ENCODE measurements at places on chromosomes 13 and 19.

DNA sequence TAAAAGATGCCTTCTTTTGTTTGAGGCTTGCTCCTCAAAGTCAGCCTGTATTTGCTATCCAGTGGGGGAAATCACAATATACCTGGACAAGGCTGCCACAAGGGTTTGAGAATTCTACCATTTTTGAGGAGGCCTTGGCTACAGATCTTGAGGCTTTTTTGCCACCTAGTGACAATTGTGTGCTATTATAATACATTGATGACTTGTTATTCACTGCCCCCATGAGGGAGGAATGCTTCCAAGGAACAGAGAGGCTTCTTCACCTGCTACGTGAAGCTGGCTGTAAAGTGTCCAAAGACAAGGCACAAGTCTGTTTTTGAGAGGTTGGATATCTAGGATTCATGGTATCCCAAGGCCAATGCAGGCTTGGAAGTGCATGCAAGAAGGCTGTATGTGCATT lies 72.5 kb downstream of the ZNF708 start:
- no peak for DNase-seq

- no peak for DNase-seq
Measured at GRCh38 chr13:100508996-100509395, 79.6 kb downstream of the GGACT start.

DNA sequence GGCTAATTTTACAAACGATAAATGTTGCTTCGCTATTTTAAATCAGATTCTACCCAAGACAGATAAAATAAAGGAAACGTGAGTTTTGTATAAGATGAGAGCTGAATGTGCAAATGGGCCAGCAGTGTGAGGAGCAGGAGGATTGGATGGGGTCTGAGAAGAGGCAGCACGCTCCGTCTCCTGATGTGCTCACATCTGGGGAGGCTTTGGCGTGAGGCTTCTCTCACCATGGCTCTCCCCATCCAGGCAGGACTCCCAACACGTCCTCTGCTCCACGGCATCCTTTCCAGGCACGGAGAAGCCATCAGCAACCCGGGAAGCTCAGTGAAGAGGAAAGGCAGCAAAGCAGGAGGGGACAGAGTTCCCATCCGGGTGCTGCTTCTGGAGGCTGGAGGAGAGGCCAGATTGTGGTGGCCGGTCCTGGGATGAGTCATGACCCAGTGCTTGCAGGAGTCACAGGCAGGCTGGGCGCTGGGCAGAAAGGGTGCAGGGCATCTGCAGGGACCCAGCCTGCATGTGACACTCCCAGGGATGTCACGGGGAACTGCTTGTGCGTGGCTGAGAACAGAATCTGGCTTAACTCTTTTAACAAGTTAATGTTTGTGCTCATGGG lies 47.5 kb downstream of the ZNF536 start:
- DNase-seq, result no peak

DNA sequence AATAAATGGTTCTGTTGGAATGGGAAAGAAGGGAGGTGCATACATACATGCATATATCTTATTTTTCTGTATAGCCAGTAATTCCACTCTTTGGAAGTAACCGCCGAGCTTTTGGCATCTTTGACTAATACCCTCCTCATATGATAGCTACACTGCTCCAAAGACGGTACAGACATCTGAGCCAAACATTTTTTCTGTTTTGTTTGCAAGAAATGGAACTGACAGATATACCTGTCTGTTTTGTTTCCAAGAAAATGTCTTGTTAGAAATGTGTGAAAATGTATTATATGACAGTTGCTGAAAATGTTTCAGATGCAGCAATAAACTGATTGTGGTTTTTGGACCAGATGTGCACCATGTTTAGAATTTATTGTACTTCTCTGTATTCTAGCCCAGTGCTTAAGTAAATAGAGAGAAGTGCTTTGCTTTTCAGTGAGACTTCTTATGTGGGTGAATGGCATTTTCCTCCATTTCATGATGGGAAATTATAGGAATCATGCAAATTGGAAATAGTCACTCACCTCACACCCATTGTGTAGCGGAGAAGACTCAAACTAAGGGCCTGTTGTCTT lies 396.9 kb downstream of the KCNRG start:
- DNase-seq, result no peak

GRCh38 chr13:28707629-28708427 lies 10.9 kb downstream of the SLC46A3 start:
- DNase-seq, result peak; percentile 5

GRCh38 chr19:52689843-52690368 lies 44.9 kb downstream of the ZNF611 start:
- peak; percentile 11 for DNase-seq

GRCh38 chr19:33005440-33005839 lies 33.4 kb downstream of the FAAP24 start:
- no peak for DNase-seq

- DNase-seq, result no peak
Measured at GRCh38 chr13:63501702-63502101, 2086.1 kb upstream of the PCDH20 start.

DNA sequence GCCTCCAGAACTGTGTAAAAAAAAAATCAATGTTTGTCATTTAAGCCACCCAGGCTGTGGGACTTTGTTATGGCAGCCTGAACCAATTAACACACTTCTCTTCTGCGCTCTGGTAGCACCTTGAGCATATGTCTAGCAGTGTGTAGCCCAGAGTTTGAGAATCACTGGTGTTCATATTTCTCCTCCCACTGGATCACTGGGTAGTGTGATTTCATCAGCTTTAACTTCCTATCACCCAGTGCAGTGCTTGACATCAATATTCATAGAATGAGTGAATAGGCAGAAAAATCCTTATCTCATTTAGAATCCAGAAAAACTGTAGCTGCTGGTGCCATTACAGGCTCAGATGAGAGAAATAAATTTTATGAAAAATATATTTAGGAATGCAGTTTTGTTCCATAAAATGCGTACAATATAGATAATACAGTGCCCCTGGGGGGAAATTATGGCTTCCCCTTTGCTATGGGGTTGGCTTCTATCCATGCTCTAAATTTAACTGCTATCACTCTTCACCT lies 30.7 kb upstream of the WASF3 start:
- no peak for DNase-seq

- no peak for DNase-seq
Measured at GRCh38 chr19:34241513-34242337, 12.6 kb upstream of the GARRE1 start.

DNA sequence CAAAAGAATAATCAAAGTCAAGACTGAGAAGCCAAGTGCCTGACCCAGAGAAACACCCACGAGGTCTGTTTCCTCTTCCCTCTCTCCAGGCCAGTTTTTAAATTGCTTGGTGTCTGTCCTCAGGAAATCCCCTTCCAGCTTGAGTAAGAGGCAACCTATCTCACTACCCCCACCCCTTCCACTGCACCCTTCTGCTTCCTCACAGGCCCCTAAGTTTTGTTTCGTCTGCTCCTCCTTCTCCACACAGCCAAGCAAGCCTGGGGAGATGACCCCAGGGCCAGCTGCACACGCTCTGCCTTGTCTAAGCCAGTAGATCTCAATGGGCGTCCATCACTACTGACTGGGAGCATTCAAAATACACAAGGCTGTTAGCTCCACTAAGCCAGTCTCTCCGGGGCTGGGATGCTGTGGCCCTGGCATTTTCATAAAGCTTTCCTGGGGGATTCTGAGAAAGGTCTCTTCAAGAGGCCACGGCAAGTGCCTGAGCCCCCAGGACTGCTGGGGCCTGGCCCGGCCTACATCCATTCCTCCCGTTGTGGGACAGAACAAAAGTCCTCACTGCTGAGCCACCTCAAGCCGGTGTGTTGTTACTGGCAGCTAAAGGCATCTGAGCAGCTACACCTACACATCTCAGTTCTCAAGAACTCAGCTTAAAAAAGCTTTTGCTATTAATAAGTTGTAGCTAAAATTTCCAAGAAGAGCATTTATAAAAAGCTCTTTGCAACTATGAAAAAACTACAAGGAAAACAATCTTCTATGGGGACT lies 14.9 kb upstream of the IL4I1 start:
- peak; percentile 30 for DNase-seq

GRCh38 chr13:24063281-24063877 lies 97.1 kb upstream of the SPATA13 start:
- DNase-seq, result no peak

- no peak for DNase-seq
Measured at GRCh38 chr19:1220976-1221903, 15.7 kb downstream of the STK11 start.

- DNase-seq, result no peak
Measured at GRCh38 chr19:9060564-9061340, 26.1 kb upstream of the OR1M1 start.

DNA sequence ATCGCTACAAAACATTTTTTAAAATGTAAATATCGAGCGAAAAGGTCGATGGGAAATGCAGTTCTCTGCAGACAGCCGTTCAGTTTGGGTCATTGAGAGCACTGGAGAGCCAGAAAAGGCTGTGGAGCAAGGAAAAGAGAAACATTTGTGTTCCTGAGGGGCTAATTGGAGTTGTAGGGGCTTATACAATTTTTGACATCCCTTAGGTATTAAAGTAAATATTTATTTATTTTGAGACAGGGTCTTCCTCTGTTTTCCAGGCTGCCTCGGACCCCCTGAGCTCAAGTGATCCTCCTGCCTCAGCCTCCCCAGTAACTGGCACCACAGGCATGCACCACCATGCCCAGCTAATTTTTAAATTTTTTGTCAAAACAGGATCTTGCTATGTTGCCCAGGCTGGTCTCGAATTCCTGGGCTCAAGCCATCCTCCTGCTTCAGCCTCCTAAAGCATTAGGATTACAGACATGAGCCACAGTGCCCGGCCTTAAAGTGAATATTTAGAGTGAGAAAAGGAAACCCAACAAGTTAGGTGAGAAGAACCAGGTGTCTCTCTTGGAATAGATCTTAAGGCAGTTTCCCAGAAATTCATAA lies 825 bp upstream of the YIF1B start:
- DNase-seq, result no peak

- DNase-seq, result no peak
Measured at GRCh38 chr19:53532362-53532761, 5.6 kb upstream of the ZNF331 start.

DNA sequence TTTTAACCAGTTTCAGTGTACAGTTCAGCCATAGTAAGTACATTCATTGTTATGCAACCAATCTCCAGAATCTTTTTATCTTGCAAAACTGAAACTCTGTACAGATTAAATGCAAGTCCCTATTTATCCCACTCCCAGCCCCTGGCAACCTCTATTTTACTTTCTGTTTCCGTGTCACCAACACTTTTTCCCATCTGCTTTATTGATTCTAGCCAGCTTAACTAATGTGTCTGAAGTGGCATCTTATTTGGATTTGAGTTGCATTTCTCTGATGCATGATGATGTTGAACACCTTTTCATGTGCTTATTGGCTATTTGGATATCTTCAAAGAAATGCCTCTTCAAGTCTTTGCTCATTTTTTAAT lies 18.9 kb downstream of the SPATA13 start:
- no peak for DNase-seq

DNA sequence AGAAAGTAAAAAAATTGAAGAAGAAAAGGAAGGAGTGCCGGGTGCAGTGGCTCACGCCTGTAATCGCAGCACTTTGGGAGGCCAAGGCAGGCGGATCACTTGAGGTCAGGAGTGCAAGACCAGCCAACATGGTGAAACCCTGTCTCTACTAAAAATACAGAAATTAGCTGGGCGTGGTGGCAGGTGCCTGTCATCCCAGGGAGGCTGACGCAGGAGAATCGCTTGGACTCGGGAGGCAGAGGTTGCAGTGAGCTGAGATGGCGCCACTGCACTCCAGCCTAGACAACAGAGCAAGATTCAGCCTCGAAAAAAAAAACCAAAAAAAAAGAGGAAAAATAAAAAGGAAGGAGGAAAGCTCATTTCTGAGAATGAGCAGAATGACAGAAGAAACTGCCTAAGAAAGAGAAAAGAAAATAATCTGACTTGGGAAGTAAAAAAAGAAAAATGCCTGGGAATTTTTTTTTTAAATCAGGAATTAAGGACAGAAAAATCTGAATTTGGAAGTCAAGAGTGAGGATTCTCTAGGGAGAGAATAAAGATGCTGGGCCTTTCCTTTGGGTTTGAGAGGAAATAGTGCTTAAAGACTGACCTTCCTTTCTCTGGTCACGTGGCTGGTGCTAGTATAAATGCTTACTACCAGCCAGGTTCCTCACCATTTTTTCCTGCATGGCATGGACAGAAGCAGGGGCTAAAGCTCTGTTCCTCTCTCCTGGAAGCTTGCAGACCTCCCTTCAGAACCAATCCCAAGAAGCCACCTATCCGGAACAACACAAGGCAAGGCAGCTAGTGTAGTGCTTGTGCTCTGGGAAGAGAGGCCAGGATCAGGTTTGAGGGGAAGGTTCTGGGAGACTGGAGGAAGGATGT lies at the start of gene FFAR2:
Gene FFAR2 (plus strand): TSS at position 652 of the 864 bp plus-strand sequence. CDS start 1,458 bp downstream, outside the sequence.
- no peak for DNase-seq

DNA sequence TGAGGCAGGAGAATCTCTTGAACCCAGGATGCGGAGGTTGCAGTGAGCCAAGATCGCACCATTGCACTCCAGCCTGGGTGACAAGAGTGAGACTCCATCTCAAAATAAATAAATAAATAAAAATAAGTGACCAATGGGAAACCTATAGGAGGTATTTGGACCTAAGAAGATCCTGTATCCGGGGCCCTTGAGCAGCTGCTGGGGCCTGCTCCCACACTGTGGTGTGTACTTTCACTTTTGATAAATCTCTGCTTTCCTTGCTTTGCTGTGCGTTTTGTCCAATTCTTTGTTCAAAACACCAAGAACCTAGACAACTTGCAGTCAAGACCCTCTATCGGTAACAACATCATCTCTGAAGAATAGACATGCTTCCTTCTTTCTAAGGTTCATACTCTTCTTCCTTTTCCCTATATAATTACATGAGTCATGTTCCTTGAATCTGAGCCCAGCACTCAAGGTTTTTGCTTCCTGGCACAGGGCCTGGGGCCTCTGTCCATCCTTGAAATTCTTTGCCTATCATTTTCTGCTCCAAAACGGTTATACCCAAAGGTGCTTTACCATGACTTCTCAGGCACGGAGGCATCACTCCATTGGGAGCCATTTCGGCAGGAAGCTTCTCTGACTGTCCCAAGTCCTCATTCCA lies 14.2 kb upstream of the PNMA8C start:
- DNase-seq, result no peak

DNA sequence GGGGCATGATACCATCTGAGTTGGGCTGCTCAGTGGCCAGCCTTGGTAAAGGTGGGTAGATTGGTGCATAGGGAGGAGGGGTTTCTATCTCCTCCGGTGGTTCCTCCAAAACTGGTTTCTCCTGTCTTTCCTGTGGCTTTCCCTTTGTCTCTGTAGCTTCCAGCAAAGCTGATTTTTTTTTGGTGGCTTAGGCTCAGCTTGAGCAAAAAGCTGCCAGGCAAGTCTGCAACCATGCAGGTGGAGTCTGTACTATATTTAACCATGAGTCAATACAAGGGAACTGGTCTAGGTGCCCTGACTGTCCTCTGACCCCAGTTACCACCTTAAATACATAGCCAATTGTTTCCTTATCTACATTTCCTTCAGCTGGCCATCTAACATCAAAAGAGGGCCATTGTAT lies 64.0 kb upstream of the ZNF681 start:
- no peak for DNase-seq

DNA sequence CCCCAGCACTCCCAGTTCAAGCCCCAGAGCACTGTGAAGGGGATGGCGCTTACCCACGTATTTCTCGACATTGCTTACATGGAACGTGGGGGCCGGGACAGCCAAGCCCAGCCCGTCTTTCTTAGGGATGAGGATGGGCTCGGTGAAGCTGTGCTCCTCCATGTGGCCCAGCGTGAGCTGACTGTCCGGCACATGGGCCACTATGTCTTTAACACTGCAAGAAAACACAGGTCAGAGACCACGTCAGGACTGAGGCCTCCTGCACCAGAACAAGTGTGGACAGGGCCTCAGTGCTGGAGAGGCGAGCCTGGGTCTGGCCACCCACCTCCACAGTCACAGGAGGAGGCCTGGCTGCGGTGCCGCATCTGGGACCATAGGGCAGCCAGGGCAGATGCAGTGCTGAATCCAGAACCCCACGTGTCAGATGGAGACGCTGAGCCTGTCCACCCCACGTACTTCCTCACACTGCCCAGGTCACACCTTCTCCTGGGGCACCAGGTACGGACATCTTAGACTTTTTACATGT lies 125.2 kb downstream of the TUBA3C start:
- DNase-seq, result no peak

Measured in CD4-positive, alpha-beta T cell treated with Interleukin-15 for 4 hours (primary cell).